ENCODE measurements at places on chromosomes 5 and 9.
A peak's percentile ranks its signal among the peaks of the same experiment; 100 is the strongest.

DNA sequence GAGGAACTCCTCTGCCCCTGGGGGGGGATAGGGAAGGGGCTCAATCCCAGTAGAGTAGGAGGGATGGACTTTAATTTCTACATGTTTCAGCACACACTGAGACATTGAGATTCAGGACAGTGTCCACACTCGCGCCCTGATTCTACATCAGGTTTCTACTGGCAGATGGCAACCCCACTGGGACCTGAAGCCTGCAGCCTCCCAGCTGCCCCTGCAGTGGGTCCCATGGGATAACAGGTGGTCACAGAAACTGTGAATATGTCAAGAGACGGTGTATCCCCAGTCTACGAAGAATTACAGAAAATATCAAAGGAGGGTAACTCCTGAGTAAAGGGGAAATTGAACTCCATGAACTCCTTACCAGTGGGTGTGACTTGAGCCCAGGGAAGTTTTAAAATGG lies 2.4 kb upstream of the TERT start:
- peak; percentile 92 for DNase-seq

DNA sequence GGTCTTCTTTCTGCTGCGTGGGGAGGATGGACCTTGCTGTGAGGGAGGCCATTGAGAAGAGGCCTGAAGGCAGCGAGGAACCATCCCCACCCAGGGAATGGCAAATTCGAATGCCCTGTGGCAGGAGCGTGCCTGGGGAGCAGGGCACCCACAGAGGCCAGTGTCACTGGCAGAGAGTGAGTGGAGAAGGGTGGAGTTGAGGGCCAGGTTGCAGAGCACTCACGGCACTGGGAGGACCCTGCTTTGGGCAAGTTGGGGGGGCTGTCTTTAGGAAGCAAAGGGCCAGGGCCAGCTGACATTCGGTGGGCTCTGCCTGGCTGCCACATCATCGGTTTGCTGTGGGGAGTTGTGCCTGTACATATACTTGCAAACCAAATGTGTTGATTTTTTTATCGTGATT lies 47.2 kb downstream of the SYK start:
- no peak for DNase-seq

GRCh38 chr5:179251276-179251969 lies 93.8 kb downstream of the ADAMTS2 start:
- DNase-seq, result no peak

DNA sequence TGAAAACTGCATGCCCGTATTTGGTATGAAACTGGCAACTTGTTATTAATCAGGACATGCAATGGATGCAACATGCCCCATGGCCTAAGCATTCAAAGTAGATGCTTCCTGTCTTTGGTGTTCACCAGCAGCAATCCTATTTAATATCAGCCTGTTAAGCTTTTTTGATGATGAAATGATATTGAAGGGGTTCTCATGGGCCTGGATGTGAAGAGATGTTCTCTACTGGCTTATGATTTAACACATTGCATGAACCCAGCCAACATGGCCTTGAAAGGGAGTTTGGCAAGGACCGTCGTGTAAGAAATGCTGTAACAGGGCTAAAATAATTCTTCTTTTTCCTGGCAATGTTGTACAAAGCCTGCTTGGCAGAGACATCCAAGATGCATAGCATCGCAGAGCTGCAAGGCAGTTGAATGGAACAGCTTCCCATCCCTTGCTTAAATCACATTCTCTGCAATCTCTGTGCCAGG lies 111.2 kb downstream of the SMARCA2 start:
- no peak for DNase-seq

- DNase-seq, result no peak
Measured at GRCh38 chr9:16367605-16368231, 502.8 kb downstream of the BNC2 start.

DNA sequence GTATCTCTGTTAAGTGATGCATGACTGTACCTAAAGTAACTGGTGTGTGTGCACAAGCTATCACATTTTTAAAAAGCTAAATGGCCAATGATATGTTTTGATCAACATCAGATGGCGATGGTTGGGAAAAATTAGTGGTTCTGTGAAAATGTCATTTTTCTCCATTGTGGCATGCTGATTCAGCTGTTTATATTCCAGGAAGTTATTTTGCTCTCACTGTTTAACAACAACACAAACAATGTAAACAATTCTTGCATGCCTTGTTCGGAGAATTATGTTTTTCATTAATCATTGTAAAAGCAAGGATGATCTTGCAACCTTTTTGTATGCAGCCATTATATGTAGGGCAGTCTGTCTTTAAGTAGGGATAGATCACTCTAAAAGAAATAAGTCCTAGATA lies 106.1 kb upstream of the LHFPL2 start:
- no peak for DNase-seq

DNA sequence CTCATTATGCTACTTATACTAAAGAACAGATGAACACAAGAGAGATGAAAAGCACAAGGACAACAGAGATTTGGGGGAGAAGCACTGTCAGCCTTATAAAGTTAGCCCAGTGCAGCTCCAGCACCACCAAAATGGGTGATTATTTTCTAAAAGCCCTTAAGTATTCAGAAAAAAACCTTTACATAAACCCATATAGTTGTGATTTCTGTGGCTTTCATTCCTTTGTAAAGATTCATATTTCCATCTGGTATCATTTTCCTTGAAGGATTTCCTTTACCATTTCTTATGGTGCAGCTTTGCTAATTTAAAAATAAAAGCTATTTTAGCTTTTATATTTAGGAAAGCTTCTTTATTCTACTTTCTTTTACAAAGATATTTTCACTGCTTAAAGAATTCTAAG lies 311.0 kb downstream of the TMEM167A start:
- no peak for DNase-seq

DNA sequence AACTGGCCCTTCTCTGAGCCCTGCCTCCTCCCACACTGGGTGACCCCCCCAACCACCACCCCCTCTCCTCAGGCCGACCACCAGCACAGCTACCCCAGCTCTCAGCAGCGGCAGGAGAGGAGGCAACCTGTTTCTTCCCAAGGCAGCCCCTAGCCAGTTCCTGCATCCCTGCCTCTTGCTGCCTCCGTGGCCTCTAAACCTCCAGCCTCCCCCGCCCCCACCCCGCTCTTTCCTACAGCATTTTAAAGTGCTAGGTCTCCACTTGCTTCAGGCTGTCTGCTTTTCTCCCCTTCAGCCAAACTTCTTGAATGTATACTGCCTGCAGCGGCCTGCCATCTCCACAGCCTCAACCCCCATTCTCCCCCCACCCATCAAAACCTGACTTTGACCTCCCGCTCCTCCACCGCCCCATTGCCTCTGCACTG lies 135.6 kb downstream of the DAB2IP start:
- no peak for DNase-seq

- no peak for DNase-seq
Measured at GRCh38 chr9:124300312-124300711, 42.6 kb downstream of the NEK6 start.

DNA sequence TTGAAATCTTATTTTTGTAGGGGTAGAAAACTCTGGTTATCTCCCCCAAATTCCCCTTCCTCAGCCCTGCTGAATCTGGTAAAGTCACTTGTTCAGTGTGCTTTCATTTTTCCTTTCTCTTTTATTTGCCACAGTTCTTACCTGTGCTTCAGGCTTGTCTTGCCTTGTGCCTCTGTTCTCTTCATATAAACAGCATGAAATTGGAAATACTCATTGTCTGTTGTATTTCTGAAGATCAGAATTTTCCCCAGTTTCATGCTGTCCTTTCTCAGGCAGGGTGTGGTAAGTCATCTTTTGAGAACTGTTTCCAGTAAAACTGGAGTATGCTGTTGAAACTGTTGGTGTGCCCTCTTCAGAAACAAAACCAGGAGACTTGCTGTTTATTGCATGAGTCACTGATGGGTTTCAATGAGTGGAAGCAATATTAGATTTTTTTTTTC lies 7.0 kb downstream of the PAM start:
- DNase-seq, result no peak

DNA sequence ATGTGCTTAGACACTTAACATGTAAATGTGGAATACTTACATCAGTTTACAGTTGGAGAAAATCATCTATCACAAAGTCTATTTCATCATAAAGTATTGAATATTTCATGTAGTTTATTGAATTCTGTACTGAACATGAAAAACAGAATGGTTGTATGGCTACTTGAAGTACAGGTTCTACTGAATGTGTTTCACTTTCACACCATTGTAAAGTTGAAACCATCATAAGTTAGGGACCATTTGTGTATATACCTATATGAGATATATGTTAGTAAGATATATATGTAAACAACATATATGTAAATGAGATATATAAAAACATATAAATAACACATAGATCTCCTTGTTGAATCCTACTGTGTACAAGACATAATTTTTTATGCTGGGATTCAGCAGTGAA lies 63.0 kb upstream of the TAF11L2 start:
- DNase-seq, result no peak

DNA sequence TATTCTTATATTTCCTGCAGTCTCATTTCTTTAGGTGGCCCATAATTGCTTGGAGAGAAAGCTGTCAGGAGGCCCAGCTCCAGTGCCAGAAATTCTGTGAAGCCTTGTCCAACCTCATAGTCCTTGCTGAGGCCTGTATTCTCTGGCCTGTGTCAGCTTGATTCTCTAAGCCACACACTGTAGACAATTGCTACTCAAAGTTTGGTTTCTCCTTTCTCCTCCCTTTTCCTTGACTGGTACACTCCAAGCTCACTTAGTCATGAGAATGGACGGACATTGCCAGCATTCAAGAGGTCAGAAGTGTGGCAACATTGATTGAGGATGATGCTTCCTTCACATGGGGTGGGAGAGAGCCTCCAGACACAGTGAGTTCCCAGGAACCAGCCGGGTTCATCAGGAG lies 71.3 kb upstream of the CXCL14 start:
- DNase-seq, result no peak

GRCh38 chr5:80048084-80048780 lies 13.1 kb downstream of the THBS4 start:
- DNase-seq, result no peak

- peak; percentile 12 for DNase-seq
Measured at GRCh38 chr5:132093271-132093670, 19.7 kb downstream of the CSF2 start.

Data from NCI-H2171 (cell line).